Stimulated activated CD4-positive, alpha-beta T cell treated with anti-CD3 and anti-CD28 coated beads, Interleukin-1b, Interleukin-23, amount 100 ng/mL, for 1 hour (primary cell): ENCODE measurements at places on chromosomes 16 and 17.

DNA sequence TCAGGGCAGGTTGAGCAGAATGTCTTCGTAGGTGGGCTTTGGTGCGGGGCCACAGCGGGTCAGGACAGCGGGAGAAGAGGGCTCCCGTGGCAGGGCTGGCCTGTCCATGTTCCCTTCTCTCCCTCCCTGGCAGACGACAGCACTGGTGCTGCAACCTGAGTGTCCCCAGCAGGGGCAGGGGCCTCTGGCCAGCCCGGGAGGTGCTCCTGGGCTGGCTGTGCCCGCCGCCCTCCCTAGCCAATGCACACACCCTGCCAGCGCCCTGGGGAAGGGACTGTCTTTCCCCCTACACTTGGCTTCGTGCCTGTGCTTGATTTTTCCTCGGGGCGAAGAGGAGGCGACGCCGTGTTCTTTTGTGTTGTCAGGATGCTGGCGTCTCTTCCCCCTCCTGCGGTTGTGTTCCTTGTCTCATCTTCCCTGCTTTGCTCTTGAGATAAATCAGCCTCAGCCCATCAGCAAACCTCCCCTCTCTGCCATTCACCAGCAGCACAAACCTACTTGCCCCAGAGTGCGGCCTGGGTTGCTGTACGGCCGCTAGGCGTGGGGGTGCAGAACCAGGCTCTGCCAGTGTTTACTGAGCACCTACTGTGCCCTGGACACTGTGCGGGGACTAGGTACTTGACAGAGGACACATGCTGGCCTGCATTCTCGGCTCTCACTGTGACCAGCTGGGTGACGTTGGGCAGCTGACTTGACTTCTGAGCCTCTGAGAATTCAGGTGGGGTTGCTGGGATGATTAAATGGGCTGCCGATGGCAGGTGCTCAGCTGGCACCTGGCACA, 237.3 kb upstream of the CIBAR2 start:
- no peak for DNase-seq

GRCh38 chr16:4461250-4462085, 13.0 kb downstream of the NMRAL1 start:
- DNase-seq = no peak

GRCh38 chr16:19066988-19067348, 446 bp upstream of the COQ7 start:
- DNase-seq = no peak

- DNase-seq = no peak
Observed at GRCh38 chr17:42275527-42276358, 448 bp downstream of the STAT5B start.

- no peak for DNase-seq
Observed at GRCh38 chr17:61734466-61734865, 128.9 kb downstream of the BRIP1 start.

DNA sequence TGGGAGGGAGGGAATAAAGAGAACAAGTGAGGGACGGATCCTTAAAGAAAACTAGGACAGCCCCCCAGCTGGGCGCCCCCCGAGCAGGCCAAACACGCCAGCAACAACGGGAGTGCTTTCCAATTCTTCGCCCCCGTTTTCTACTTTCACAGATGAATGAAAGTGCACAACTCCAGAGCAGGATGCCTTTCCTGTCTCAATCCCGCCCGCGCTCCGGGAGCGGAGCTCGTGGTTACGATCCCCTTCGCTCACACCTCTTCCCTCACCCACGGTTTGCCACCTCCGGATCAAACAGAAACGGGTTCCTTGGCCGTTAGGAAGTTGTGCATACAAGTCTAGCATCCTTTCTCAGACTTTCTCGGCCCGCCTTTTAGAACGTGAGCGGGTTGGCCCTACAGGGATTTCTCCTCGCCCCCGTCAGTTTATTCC, 680 bp downstream of the SKA2 start:
- DNase-seq = no peak

GRCh38 chr16:88872650-88873331, 6.3 kb upstream of the PABPN1L start:
- DNase-seq = no peak
